ENCODE measurements at places on chromosomes 5 and 9. TPM values are rescaled to one million over a fixed set of nuclear protein-coding genes. Genes with fewer than 3 reads are reported as not detected.

The TUSC1 gene
- 10.9 TPM for total RNA-seq

The PCDHGC5 gene
- 7.5 TPM for total RNA-seq

The PCDHGA12 gene
- 2.9 TPM for total RNA-seq

The ARHGEF37 gene
- 10.4 TPM for total RNA-seq

The BAG1 gene
- 40.4 TPM for total RNA-seq

The SPINK6 gene
- not detected for total RNA-seq

The SEMA5A gene
- total RNA-seq = 9.9 TPM

The HEMGN gene
- not detected for total RNA-seq

The PAIP1 gene
- 80.3 TPM for total RNA-seq
